ENCODE measurements at places on chromosomes 3 and 15.

- DNase-seq: no peak
Measured at GRCh38 chr3:55486857-55487380, at the start of gene WNT5A. WNT5A (minus strand) TSS chr3:55487306; CDS start chr3:55486985, 321 bp downstream.

DNA sequence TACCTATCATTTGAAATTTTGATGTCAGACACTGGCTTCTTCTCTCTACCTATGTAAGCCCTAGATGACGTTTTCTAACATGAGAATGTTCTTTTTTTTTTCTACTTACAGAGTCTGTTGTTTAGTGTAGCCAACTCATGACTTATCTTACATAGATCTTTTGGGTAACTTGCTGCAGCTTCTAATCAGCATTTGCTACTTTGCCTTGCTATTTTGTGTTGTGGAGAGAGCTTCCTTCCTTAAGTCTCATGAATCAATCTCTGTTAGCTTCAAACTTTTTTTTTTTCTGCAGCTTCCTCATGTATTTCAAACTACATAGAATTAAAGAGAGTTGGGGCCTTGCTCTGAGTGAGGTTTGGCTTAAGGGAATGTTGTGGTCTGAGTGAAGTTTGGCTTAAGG, 568.7 kb upstream of the BCHE start:
- no peak for DNase-seq

DNA sequence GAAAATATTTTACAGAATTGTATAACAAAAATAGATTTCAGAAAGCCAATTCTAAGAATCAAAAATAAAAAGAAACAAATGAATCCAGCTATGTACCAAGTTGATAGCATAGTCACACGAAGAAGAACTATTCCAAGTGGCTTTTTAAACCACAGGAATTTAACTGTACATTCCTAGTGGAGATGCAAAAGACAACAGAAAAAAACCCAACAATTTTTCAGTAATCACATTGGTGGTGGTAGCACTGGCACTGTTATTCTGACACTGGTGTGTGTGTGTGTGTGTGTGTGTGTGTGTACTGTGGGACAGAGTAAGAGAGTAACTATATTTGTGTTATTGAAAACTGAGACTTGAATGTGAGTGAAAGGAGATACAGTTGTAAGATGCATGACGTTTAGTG, 9.1 kb downstream of the BFSP2 start:
- DNase-seq: no peak

GRCh38 chr15:60973637-60974415, 255.3 kb downstream of the RORA start:
- no peak for DNase-seq

DNA sequence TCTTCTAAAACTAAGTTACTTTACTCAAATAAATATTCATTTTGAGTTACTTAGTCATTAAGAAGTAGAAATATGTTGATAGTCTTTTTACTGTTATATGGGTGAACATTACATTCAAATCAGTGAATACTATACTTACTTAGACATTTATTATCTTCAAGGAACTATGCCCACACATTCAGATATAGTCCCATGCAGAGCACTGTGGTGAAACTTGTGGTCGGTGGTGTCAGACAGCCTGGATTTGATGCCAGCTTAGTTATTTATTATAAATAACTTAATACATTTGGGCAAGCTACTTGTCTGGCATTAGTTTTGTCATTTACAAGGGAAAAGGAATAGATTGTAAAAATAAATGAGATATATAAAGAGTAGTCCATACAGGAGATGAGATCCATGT, 149.5 kb downstream of the RAP2B start:
- DNase-seq: no peak

- no peak for DNase-seq
Measured at GRCh38 chr15:35000511-35000910, 12.4 kb upstream of the ZNF770 start.

- no peak for DNase-seq
Measured at GRCh38 chr15:82303956-82304777, 41.5 kb downstream of the SAXO2 start.

DNA sequence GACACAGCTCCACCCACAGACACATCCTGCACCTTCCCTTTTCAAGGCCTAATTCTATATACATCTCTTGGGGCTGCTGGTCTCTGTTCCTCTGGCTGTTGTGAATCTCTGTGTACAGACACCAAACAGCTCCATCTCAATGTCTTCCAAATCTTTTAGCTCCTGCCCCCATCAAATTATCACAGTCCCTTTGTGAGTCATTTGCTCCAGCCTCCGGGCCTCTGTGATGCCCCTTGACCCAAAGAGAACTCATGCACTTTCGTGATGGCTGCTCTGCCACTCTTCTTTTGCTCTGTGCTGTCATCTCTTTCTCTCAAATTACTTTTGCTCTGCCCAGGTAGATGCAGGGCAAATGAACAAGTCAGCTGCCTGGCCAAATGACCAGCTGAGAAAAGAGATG, 369.0 kb upstream of the CDIN1 start:
- DNase-seq: no peak

GRCh38 chr15:64667736-64668161, 107.6 kb downstream of the RBPMS2 start:
- DNase-seq: no peak

DNA sequence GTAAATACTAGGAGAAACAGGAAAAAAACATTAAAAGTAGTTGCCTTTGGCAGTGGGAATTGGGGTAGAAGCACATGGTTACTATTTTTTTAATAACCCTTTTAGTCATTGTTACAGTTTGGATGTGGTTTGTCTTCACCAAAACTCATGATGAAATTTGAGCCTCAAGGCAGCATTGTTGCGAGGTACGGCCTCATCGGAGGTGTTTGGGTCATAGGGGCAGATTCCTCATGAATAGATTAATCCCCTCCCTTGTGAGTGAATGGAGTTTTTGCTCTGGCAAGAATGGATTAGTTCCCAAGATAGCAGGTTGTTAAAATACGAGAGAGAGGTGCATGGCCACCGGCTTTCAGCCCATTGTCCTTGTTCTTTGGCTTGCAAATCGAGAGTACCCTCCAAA, 92.6 kb downstream of the LEKR1 start:
- DNase-seq: no peak

- DNase-seq: no peak
Measured at GRCh38 chr3:107772016-107772415, 249.3 kb downstream of the BBX start.

DNA sequence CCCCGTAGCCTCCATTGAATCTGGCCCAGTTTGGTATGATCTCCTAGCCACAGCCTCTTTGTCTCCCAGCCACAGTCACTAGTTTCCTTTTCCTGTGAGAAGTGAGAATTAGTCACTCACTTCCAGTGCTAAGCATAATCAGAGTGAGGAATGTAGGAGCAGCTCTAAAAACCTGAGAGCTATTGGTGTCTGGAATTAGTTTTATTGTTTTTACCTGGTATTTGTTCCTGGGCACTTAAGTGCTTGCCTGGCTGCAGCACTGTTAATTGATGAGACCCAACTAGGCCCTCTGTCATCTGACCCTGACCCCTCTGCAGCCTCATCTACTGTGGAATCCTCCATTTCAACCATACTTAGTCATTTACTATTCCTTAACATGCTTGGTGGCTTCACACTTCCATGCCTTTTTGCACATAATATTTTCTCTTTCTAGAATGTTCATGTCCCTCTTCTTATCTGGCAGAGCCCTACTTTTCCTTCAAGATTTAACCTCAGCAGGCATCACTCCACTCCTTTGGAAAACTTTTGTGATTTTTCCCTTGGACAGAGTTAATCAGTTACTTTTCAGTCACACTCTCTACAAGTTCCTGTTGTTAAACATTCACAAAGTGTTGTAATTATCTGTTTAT, 48.8 kb downstream of the PDE8A start:
- no peak for DNase-seq

GRCh38 chr15:85336880-85337279, 43.5 kb upstream of the AKAP13 start:
- no peak for DNase-seq

GRCh38 chr15:27977696-27978095, 121.4 kb downstream of the OCA2 start:
- DNase-seq: no peak

DNA sequence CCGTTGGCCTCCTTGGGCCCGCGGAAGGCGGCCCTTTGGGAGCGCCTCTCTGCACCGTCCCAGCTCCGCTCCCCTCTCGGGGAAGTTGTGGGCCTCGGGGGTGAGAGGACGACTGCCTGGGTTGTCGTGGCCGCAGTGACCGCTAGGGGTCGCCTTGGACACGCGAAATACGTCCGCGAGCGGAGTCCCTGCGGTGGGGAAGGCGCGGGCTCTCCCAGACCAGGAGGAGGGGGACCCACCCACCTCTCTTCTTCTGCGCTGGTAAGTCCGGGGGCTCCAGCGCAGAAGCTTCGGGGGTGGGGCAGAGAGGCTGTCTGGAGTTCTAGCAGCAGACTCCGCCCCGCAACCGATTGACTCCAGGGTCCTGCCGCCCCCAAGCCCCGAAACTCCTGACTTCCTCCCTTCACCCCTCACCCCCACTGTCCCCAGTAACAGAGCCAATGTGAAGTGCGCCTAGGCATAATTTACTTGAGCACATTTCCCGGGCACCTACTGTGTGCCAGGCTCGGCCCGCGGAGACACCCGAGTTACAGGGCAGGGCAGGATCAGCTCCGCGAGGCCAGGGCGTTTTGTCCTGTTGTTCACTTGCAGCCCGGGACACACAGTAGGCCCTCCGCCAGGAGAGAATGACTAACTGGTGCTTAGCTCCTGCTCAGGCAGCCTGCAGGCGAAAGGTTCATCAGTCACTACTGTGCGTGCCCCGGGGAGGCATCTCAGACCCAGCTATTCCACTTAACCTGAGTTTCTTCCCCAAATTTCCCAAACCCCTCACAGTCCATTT, 32.8 kb downstream of the DNASE1L3 start:
- DNase-seq: no peak

DNA sequence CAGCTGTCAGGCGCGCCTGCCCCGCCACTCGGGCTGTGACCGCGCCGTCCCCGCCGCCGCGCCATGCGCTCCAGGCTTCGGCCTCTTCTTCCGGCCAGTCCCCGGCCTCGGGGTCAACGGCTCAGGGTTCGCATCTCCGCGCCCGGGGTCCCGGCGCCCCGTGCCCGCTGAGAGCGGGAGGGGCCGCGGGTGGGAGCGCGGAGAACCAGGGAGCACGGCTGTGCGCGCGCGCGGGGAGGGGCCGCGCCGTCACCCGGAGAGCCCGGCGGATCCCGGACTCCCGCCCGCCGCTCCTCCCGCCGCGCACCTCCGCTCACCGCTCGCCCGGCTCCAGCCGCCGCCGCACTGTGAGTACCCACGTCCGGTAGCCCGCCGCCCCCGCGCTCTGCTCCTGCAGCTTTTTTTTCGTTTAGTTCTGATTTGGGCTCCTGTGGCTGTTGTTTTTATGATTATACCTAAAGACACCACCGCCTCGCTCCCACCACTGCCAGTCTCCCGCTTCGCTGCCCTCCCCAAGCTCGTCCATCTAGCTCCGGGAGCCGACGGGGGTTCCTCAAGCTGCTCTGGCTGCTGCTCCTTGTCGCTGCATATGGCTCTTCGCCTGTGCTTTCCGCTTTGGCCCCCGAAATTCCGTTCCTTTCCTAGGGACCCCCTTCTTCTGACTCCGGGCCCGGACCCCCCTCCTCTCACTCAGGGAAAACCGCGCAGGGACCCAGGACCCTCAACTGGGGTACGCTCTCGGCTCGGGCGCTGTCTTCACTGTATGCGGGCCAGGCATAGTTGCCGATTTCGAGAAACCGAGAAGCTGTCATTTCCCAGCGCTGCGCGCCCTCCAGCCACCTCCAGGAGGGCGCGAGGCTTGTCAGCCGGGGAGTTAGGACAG, 1.8 kb upstream of the SKOR1 start:
- DNase-seq: no peak

DNA sequence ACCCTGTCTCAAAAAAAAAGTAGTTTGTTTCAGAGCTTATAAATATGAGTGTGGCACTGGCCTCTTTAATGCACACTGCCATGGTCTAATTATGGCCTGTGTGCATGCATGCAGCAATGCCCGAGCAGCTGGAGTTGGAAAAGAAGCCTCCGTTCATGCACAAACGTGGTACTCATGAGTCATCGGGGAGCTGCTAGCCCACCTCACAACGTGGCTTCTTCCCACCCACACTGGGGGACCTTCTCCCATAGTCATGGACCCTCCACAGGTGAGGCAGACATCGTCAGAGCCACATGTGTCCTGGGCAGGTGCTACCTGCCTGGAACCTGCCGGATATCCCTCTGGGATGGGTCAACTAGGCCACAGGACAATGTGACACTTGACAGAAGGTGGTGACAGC, 66.7 kb downstream of the ATP10A start:
- no peak for DNase-seq

- DNase-seq: no peak
Measured at GRCh38 chr3:143307613-143308183, 188.1 kb downstream of the CHST2 start.

- no peak for DNase-seq
Measured at GRCh38 chr3:194421-194820, 2.1 kb upstream of the CHL1 start.

- DNase-seq: no peak
Measured at GRCh38 chr15:86295511-86295910, 215.8 kb downstream of the AGBL1 start.

DNA sequence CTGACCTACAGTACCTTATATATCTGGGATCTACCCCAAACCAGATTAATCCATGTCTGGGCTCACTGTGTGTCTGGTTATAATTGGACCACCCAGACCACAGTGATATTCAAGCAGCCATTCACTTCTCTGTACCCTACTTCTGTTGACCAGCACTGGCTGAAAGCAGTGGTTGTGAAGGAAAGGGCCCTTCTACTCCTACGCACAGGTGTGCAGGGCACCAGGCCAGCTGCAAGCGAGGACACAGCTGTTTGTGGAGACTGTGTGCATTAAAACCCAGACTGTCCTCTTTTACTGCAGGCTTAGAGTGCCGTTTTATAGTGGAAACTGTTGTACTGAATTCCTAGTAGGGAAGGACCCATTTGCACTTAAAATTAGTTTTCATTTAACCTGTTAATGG, 29.5 kb downstream of the CTDSPL start:
- DNase-seq: no peak

Measured in NCI-H2081 treated with DMSO at 0.1 percent for 48 hours (cell line).